ENCODE measurements at places on chromosomes 7 and 10.
A peak's percentile ranks its signal among the peaks of the same experiment; 100 is the strongest.

- DNase-seq = no peak
Observed at GRCh38 chr7:4479367-4480039, 202.6 kb upstream of the FOXK1 start.

GRCh38 chr10:98076086-98076485, 45.7 kb upstream of the CRTAC1 start:
- DNase-seq = no peak

- DNase-seq = no peak
Observed at GRCh38 chr7:92631067-92631849, 41.1 kb upstream of the FAM133B start.

DNA sequence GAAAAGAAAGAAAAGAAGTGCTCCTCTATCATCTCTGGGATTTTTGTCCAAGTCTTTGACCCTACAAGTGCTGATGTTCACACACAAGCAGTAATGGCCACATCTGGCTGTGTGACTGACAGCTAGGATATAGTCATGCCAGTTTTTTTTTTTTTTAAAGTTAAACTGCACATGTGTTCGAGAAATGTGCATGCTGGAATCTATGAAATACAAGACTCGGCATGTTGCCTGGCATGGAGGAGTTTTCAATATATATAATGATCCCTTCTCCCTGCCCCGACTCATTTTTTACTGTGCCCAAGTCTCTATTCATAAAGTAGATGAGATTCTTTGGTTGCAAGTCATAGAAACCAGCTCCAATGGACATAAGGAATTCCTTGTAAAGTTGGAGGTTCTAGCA, 60.4 kb upstream of the FGFR2 start:
- DNase-seq = no peak

DNA sequence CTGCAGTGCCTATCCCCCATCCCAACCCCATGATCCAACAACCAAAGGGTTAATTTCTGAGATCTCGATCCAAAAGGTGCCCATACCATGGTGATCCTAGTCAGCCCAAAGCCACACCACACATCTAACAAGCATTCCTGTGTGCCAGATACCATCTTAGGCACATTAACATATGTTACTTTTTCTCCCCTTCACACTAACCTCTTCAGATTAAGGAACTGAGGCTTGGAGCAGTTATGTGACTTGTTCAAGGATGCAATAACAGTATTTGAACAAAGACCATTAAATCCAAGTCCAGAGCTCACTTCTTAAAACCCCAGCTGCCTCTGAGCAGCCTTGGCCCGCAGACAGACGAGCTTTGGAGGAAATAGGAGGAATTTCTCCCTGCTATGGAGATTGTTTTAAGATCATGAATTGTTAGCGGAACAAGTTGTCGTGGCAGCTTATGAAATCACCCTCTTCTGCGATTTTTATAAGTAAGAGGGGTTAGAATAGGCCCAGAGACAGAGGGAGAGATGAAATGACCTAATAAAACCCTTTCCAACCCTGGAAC, 327.2 kb downstream of the KCNMA1 start:
- no peak for DNase-seq

GRCh38 chr7:105990727-105991453, 27.8 kb downstream of the CDHR3 start:
- no peak for DNase-seq

- DNase-seq = no peak
Observed at GRCh38 chr10:126895214-126895781, 9.9 kb upstream of the DOCK1 start.

DNA sequence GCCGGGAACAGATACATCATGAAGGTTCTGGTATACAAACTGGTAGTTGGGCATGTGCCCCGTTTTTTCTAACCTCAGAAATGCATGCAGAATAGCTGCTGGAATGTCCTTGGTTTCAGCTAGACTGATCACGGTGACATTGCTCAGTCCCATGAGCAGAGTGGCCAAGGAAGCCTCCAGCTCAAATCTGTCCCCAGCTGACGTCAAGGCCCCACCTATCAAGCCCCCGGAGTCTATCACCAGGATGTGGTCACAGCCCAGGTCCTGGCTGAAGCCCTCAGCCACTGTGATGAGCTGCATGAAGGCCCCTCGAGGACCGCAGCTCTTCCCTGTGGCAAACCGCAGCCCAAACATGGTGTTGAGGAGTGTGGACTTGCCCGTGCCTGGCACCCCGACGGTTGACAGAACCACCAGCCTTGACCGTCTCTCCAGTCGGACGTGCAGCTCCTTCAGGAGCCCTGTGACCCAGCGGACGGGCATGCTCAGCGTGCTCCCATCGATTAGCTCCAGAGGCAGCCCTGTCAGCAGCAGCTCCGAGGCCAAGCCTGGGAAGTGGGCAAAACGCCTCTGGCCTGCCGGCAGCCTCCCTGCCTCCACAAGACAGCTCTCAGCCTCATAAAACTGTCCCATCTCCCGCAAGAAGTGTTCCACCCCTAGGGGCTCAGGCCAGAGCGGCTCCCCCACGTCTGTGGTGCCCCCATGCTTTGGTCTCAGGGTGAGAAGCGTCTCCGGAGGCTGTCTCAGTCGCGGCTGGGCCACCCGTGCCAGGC, 7.8 kb upstream of the MRPS24 start:
- no peak for DNase-seq

- no peak for DNase-seq
Observed at GRCh38 chr7:115924411-115924810, 106.2 kb downstream of the TFEC start.

GRCh38 chr10:14801723-14802122, 27.0 kb upstream of the FAM107B start:
- no peak for DNase-seq

DNA sequence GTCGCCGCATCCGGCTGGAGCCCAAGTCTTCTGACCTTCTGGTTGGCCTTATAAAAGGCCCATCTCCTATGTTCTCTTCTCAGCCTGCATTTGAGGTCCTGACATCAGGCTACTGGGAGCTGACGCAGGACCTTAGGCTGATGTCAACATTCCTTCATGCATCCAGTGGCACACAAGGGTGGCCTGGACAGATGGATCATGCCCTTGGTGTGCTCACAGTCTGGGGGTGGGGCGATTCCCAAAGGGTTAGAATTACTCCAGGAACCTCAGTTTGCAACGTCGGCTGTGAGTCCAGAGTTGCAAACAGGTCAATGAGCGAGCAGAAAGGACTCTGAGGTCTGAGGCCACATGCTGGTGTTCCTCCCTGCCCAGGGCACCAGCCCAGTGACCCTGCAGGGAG, 8.2 kb upstream of the CLIP2 start:
- DNase-seq = no peak

DNA sequence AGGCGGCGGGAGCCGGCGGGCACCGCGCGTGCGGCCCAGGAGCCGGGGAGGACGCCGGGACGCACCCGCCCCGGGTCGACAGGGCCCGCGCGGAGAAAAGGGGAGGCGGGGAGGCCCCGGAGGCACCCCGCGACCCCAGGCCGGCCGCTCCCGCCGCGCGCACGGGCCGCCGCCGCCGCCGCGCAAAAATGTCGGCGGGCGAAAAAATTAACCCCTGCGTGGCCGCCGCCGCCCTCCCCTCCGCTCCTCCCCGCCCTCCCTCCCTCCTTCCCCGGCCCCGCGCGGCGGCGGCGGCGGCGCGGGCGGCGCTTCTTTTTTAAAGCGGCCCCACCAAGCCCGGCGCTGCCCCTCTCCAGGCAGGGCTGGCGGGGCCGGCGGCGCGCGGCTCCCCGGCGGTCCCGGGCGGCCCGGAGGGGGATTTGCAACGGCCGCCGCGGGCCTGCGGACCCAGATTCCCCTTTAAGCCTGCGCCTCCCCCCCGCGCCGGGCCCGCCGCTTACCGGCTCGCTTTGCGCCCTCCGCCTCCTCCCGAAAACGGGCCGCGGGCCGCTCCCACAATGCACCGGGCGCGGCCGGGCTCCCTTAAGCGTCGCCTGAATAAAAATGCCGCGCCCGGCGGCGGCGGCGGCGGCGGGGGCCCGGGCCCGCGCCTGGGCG, 465 bp downstream of the SEPHS1 start:
- peak; percentile 41 for DNase-seq

DNA sequence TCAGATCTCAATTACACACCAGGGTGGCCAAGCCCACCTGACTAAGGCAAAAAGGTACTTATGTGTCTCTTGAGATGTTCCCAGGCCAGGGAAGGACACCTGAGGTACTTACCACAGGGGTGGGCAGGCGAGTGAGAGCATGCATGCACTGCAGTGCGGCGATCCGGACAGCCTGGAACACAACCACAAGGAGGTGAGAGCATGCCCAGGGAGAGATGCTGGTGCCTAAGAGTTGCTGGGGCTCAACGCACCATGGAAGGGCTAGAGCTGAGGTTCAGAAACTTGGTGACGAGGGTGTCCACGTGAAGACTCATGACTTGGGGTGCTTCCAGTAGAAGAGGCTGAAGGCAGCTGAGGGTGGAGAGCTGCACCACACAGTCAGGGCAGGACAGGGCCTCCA, 13.1 kb downstream of the ZDHHC16 start:
- DNase-seq = no peak

- no peak for DNase-seq
Observed at GRCh38 chr10:4283846-4284610, 499.0 kb upstream of the KLF6 start.

- DNase-seq = no peak
Observed at GRCh38 chr10:24115403-24115802, 93.5 kb upstream of the KIAA1217 start.

DNA sequence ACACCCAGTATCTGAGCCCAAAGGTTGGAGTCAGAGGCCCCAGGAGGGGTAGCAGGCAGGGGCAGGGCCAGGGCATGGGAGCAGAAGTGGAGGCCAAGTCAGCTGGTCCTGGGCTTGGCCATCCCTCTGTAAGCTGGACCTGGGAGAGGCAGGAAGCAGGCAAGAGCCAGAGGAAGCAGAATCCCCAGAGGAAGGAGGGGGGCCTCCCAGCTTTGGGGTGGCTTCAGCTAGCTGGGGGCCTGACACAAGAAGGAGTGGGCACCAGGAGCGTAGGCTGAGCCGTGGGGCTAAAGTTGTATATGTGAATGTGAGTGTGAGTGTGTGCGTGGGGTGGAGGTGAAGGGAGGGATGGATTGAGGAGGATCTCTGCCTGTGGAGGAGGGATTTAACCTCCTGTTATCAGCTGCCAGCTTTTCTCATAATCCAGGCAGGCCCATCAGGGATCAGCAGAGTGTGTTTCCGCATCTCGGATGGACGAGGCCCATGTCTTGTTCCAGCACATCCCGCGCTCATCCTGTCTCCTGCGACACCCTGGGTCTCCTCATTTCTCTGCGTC, 54.0 kb downstream of the NEURL1 start:
- DNase-seq = no peak

DNA sequence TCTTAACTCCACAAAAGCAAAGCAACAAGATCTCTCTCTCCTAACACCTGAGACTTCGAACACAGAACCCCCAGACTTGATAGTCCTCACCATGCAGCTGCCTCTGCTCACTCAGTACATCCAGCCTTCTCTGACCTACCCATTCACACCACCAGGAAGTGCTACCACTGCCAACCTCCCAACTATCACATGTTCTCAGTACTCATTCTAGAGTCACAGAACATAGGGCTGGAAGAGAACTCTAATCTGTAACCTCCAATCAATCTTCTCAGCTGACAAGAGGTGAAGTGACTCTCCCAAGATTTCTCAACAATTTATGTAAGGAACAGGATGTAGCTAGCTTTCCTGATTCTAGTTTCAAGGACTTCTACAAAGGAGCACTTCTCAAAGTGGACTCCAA, 3.8 kb downstream of the NUDCD3 start:
- no peak for DNase-seq
